ENCODE measurements at places on chromosomes 5 and 9.
A peak's percentile ranks its signal among the peaks of the same experiment; 100 is the strongest.

DNA sequence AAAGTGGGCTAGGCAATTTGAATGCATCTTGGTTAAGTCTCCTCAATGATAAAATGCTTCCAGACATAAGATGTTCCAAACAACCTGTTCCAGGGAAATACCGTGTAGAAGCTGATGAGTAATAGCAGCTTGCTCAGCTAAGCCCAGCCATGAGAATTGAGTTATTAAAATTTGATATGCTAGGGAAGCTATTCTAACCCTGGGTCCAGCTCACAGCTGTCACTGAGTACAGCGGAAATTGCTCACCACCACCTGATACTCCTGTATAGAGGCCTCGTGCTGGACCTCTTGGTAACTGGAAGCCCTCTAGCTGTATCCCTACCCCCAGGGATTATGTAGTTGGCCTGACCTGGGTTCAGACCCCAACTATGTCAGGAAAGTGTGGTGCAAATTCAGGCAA lies 521.3 kb upstream of the TRPC7 start:
- DNase-seq = no peak

DNA sequence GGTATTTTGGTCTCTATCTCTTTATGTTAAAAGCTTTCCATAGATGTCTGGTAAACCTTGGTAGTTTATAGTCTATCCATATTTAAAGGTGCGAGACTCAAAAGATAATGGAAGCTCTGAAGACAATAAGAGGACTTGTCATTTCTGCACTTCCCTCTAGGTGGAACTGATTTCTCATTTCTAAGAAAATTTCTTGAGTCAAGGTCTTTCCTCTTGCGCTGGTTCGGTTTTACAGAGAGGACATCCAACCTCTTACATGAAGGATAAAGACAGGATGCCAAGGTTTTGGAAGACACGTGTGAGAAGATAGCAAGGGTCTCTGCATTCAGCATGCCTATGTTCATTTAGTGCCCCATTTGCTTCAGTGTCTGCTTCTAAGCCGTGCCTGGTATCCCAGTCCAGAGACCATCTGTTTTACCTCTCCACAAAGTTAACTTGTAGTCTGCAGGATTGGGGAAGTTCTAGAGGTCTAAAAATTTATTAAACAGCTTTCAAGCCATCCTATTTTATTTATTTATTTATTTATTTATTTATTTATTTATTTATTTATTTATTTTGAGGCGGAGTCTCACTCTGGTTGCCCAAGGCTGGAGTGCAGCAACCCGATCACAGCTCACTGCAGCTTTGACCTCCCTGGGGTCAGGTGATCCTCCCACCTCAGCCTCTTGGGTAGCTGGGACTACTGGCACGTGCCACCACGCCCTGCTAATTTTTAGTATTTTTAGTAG lies 41.6 kb downstream of the KIAA1191 start:
- DNase-seq = no peak

DNA sequence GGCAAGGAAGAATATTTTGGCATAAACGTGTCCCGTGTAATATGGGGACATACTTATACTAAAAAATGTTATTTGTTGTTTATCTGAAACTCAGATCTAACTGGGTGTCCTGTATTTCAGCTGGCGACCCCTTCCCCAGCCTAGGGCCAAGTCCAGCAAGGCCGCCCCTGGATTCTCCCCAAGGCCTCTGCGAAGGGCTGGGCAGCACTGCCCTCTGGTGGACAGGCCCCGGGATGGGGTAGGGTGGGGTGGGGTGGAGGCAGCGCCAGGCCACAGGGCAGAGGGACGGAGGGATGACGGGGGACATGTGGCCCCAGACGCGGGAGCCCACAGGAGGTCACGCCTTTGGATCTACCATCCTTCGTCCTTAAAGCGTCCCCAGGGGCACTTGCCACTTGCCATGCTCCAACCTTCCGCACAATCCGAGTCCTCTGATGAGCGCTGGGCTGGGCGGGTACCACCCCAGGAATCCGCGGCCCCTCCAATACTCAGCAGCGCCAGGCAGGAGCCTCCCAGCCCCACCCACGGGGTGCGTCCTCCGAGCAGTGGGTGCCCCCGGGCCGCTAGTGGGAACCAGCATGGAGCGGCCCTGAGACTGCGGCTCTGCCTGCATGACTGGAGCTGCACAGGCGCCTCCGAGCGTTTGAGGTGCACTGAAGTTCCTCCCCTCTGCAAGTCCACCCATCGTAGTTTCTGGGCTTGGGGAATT lies 7.1 kb upstream of the AGPAT2 start:
- DNase-seq = peak; percentile 97

- DNase-seq = no peak
These were observed 153.0 kb upstream of the SMC2 start for GRCh38 chr9:103941104-103941503.

DNA sequence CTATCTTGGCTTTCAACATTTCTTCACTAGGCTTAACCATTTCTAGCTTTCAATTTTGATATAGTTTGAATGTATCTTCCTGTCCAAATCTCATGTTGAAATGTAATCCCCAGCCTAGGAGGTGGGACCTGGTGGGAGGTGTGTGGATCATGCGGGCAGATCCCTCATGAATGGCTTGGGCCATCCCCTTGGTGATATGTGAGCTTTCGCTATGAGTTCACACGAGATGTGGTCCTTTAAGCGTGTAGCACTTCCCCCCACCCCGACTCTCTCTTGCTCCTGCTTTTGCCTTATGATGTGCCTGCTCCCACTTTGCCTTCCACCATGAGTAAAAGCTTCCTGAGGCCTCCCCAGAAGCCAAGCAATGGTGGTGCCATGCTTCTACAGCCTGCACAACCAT lies 40.6 kb downstream of the PHAX start:
- DNase-seq = no peak

GRCh38 chr5:135662061-135662481 lies 83.3 kb upstream of the CXCL14 start:
- no peak for DNase-seq

GRCh38 chr5:81068063-81068462 lies 107.9 kb downstream of the RASGRF2 start:
- no peak for DNase-seq

DNA sequence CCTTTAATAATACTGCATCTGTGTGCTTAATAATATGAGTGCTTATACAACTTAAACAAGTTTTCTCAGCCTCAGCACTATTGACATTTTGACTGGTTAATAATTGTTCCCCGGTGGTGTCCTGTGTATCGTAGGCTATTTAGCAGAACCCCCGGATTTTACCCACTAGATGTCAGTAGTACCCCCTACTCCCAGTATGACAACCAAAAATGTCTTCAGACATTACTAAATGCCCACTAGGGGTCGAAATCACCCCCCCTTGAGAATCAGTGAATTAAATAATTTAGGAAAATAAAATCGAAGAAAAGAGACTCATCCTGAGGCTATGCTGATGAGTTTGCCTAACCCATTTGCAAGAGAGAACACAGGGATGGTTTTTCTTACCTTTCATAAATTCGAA lies 166.3 kb downstream of the ATP10B start:
- DNase-seq = no peak

GRCh38 chr9:134792627-134793026 lies 88.0 kb upstream of the FCN2 start:
- no peak for DNase-seq

DNA sequence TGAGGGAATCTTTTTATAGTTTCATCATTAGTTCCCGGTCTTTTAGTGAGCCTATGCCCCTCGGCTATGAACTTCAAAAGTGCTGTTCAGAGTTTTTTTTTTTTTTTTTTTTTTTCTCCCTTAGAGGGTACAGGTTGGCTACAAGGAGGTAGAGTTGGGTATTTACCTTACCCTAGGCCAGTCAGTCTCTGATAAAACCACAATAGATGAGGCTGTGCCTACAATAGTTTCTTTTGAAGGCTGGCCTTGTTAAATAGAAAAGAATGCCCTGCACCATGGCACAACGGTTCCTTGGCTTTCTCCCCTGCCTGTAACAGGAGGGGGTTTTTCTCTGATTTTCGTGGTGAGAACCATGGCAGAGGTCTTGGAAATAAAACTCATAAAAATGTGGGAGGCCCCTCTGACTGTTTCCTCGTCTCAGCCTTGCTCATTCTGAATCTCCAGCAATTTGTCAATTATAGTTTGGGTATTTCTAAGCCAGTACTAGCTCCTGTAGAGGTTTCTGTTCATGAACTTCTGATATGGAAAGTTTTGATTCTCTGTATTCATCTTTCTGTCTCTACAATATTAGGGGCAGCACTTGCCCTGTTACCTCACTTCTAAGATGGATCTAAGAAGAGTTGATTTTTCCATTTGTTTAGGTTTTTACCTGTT lies 152.0 kb downstream of the MTRR start:
- DNase-seq = no peak

DNA sequence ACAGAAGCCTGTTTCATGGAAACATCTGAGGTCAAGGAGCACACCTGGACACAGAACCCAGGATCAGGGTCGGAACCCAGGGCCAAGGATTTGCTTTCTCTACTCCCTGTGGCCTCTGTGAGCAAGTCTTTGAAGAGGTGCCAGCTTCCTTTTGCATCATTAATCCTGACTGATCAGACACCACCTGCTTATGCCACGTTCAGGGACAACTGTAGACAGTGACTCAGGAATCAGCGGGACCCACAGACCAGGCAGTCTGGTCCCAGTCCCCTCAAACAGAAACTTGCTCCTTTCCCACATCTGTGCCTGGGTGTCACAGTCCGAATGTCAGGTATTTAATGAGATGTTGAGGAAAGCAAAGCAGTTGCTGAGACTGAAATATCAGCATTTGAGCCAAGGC lies 154.8 kb downstream of the SGCD start:
- no peak for DNase-seq

DNA sequence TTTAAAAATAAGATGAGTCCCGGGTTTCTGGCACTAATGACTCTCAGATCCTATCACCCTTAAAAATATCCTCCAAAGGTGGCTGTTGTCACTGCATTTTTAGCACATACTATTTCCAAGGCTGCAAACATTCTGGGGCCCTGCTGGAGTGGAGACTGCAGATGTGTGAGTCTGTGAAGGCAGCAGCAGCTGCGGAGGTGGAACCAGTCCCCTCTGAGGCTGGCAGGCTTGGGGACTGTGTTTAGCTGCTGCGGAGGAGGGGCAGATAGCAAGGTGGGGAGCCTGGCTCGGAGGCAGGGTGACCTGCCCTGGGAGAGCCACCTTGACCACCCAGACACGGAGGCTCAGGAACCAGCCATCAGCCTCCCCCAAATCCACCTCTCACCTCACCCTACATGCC lies 77.0 kb downstream of the C5orf15 start:
- DNase-seq = no peak

DNA sequence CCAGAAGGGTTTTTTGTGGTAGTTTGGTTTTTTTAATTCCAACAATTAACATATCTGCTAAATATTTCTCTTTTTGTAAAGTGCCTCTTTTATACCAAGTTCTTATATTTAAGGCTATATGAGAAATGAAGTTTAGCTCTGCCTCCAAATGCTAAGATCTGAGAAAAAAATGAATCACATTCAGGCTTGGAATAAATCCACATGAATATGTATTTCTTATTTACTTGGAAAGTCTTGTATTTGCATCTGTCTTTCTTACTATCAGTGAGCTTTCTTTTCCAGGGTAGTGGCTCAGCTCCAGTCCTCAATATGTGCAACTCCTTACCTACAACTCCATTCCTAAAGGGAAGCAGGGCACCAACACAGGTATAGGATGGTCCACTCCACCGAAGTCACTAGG lies 127.9 kb downstream of the GLIS3 start:
- no peak for DNase-seq

- DNase-seq = no peak
These were observed 49.5 kb upstream of the C9orf72 start for GRCh38 chr9:27622693-27623340.

DNA sequence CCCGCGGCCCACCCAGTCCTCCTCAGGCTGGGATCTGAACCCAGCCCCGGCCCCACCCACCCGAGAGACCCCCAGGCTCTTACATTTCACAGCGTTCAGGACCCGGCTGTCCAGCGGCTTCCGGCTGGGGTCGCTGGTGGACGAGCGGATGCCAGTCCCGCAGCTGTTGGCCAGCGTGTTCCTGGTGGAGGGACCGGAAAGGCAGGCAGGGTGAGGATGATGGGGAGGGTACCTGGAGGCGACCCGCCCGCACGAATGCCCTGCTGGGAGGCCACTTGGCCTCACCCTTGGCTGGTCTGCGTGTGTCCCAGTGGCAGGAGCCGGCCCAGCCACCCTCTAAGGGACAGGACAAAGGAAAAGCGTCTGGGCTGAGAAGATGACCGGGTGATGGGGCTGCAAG lies 51.9 kb upstream of the UBAC1 start:
- DNase-seq = no peak

- DNase-seq = no peak
These were observed 101.9 kb upstream of the TRIM32 start for GRCh38 chr9:116585204-116585603.

DNA sequence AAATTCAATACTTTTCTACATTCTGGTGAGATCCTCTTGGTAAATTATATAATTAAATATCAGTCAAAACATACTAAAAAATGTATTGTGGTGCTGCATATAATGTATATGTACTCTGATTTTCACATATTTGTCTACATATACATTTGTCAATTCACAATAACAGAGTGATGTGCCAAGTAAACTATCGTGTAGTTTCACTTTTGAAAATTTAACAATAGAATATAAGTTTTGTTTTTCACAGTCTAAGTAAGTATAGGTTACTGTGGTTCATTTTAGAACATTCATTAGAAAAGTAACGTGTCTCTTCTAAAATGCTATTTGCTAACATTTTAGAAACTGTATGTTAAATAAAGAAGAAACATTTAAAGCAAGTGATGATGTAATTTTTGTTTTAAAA lies 73.6 kb downstream of the NR3C1 start:
- no peak for DNase-seq

DNA sequence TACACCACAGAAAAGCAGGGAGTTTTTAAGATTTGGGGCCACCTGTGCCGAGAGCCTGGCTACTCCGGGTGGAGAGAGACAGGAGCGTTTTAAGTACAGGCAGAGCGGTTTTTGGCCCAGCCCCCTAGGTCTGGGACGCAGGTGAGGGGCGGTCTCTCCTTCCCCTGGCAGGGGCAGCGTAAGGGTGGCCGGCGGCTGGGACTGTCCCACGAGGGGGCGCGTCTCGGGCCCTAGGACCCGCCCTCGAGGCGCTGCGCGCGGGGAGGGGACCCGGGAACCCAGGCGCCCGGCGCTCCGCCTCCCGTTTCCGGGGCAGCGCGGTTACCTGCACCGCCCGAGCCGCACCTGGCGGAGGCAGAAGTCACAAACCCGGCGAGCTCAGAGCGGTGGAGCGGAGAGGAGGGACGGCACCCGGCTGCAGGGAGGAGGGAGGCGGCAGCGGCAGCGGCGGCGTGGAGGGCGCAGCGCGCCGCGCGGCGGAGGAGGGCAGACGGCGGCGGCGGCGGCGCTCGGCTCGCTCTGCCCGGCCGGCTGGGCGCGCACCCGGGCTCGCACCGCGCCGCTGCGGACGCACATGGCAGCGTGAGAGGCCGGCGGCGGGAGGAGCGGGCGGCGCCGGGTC lies at the start of gene WWC1:
WWC1 (plus strand) TSS at position 304 of the 622 bp plus-strand sequence. CDS start 508 bp downstream, outside the sequence.
- DNase-seq = peak; percentile 91

- DNase-seq = no peak
These were observed 158.0 kb downstream of the SMARCA2 start for GRCh38 chr9:2173170-2173569.

GRCh38 chr9:37324261-37324683 lies 98.2 kb upstream of the GRHPR start:
- no peak for DNase-seq

- DNase-seq = no peak
These were observed 139.0 kb downstream of the RFX3 start for GRCh38 chr9:3386753-3387152.

All from 8988T (cell line).